ENCODE measurements at places on chromosomes 1 and 21.

GRCh38 chr1:207818971-207819451 lies 67.2 kb downstream of the CD46 start:
- DNase-seq: no peak

DNA sequence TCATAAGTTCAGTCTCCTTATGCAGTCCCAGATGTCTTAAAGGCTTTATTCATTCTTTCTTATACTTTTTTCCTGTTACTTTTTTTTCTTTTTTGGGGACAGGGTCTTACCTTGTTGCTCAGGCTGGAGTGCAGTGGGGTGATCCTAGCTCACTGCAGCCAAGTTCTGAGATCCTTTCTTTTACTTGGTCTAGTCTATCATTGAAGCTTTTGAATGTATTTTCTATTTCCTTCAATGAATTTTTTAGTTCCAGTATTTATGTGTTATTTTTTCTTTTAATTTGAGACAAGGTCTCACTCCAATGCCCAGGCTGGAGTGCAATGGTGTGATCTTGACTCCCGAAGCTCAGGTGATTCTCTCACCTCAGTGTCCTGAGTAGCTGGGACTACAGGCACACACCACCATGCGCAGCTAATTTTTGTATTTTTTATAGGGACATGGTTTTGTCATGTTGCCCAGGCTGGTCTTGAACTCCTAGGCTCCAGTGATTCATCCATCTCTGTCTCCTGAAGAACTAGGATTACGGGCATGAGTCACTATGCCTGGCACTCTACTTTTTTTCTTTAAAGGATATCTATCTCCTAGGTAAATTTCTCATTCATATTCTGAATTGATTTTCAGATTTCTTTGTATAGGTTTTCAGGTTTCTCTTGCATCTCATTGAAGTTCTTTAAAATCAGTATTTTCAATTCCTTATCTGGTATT lies 26.1 kb upstream of the GTF2B start:
- no peak for DNase-seq

GRCh38 chr1:218361298-218362065 lies 16.3 kb downstream of the TGFB2 start:
- no peak for DNase-seq

DNA sequence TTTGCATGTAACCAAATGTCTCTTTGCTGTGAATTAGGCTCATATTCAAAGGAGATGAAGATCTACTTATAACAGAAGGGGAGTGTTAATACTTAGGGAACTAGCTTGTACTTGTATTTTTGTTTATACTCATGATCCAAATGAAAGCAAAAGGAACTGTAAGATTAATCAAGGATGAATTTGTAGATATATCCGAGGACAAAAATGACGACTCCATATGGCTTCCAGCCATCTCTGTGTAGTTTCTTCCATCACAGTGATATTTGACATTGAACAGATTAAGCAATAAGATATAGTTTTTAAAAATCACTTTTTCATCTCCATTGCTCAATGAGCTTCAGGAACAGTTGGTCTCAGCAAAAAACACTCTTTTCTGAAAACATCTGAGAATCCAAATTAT lies 257.4 kb upstream of the CAMK1G start:
- no peak for DNase-seq

- DNase-seq: no peak
Observed at GRCh38 chr1:233998891-233999290, 94.4 kb downstream of the SLC35F3 start.

DNA sequence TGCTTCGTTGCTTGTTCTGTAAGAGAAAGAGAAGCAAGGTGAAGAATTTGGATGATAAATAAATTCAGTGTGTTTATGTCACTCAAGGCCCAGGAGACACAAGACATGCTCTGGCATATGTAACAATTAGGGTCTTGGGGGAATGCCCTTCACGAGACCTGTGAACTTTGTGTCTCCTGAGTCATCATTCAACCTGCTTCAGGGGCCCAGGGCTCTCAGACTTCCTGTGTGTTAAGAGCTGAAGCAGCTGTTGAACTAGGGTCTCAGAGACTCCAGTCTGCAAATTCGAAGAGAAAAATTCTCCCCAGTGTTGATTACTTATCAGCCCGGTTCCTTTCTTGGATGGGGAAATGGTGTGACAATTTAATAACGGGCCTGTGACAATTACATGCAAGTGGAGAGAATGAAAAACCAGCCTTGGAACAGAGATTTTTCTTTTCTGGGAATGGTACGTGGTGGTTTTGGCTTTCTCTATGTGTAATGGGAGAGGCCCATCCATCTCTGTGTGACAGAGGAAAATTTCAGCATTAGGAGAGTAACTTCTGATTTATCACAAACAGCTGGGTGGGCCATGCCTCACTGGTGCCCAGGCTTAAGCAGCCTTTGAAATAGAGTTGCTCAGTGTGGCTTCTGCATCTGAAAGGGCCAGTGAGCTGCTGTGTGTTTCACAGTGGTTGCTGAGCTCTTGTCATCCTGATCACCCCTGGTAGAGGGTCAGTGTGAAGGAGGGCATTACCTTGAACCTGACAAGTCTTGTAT lies 22.4 kb downstream of the HUNK start:
- DNase-seq: no peak

DNA sequence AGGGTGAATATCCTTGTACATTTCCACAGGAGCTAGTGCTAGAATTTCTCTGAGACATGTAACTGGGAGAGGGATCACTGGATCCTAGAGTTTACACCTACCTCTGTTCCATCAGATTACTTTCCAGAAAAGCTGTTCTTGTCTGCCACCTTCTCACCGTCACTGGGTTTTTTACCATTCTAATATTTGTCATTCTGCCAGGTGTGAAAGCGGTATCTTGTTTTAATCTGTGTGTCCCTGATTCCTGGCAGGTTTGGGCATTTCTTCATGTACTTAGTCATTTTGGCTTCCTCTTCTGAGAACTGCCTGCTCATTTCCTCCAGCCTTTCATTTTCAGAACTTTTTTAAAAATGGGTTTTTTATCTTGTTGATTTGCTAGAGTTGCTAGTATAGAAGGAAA lies 5.1 kb downstream of the PMF1 start:
- no peak for DNase-seq

DNA sequence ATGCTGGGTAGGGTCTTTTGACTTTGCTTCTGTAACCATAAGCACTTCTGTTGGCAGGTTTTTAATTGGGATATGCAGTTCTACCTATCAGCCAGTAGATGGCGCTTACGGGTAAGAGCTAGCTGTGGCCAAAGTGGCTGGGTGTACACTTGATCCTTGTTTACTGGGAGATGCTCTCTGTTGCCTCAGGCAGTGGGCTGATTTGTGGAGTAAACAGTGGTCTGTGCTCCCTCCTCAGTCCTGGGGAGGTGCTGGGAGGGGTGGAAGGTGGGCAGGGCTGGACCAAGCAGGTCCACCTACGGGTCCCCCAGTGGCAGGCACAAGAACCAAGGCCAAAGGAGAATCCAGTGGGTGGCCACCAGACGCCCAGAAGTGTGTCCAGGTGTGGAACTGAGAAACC lies 43.4 kb downstream of the RALGPS2 start:
- DNase-seq: no peak

DNA sequence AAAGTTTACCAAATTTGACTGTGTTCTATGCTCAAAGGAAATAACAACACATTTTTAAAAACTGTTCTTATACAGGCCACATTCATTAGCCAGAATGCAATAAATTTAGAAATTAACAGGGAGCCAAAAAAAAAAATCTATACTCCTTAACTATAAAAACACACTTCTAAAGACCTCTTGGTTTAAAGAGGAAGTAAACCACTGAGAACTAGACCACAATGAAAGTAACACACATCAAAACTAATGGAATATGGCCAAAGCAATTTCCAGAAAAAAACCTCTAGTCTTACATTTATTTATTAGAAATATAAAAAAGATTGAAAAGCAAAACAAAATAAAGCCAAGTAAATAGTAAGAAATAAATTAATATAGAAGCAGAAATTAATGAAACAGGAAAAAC lies 48.9 kb upstream of the GADD45A start:
- DNase-seq: no peak

DNA sequence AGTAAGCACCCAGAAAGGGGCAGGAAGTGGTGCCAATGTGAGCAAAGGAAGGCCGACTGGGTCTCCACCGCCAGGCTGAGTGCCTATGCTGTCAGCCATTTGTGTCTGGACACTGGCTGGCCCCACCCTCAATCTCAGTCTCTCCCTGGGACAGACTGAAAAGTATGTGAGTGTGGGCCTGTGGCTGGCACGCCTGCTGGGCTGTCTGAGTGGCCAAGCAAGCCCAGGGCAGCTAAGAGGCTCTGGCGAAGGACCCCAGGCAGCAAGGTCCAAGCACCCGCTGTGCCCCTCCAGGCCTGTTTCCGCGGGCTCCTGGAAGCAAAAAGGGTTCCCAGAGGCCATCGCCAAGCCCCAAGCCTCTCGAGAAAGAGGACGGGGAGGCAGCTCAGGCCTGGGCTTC lies 93.3 kb upstream of the VAMP3 start:
- DNase-seq: no peak

GRCh38 chr21:27817902-27818623 lies 851.2 kb upstream of the ADAMTS5 start:
- no peak for DNase-seq

GRCh38 chr1:117656202-117656641 lies 50.4 kb downstream of the TENT5C start:
- peak; percentile 64 for DNase-seq

DNA sequence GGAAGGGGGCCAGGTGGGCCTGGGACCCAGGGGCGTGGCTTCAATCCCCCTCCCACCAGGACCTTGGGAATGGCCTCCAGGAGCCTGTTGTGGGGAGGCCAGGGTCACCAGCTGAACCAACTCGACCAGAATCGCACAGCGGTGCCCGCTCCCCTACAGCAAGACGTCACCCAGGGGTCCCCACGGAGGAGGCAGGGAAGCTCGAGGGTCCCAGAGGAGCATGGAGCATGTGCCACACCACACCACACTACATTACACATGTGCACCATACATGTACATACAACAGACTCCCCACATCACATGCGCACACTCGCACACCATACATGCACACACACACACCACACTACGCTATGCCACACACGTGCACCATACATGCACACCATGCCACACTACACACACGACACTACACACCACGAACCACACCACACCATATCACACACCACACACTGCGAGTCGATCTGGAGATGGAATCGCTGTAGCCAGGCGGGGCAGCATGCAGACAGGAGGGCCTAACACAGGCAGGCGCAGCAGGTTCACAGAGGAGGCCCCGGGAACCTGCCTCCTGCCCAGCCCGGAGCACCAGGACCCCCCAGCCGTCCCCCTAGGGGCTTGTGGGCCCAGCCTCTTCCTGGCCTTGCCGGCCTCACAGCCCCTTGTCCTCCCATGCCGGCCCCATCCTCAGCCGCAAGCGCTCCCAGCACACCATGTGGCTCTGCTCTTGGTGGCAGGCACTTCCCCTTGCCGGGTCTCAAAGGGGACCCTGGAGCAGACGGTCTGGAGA lies 596 bp downstream of the ITGB2 start:
- DNase-seq: no peak

DNA sequence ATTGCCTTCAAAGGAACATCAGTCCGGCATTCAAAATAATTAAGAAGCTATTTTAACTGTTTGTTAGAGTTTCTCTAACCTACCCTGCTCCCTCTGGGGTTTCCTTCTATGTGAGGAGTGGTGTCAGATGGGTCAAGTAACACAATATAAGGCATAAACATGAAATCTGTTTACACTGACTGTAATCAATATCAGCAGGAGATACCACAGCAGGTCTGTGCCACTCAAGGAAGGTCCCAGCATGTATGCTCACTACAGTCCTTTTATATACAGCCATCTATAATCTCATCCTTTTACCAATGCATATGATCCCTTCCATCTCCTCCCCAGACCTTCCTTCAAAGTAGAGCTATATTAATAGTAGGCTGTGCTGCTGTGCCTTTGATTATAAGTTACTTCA lies 25.4 kb downstream of the EEIG2 start:
- no peak for DNase-seq

DNA sequence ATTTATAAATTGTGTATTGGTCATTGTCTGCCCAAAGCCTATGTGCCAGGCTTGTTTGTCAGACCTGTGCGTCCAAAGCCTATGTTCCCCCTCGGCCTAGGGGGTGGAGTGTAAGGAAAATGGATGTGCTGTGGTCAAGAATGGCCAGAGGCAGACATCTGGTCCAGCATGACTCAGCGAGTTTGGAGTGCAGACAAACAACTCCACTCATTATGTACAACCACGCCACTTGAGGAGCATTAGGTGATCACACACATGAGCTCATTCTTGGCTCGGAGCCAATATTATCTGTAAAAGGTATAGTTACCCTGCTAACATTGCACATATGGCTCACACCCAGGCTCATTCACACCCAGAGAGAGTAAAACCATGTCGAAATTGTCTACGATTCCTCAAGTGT lies 1047.6 kb upstream of the ADGRL4 start:
- DNase-seq: no peak

- no peak for DNase-seq
Observed at GRCh38 chr1:195721210-195721971, 886.8 kb downstream of the KCNT2 start.

- no peak for DNase-seq
Observed at GRCh38 chr1:94104127-94104684, 16.7 kb downstream of the ABCA4 start.

GRCh38 chr1:9753121-9753531 lies 70.6 kb downstream of the CLSTN1 start:
- no peak for DNase-seq

- DNase-seq: no peak
Observed at GRCh38 chr1:35884934-35885333, 1.9 kb downstream of the AGO1 start.

DNA sequence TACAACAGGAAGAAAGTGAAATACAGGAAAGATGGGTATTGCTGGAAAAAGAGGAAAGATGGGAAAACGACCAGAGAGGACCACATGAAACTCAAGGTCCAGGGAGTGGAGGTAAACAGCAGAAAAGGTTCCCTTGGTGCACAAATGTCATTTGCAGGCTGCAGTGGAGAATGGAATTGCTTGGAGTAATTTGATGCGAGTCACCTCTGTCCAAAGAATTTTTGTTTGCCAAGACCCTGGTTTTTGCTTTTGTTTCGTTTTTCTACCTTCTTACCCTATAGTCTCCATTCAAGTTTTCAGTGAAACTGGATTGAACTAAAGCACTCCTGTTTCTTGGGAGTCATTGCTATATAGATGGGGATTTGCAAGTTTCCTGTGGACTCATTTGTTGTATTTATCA lies 464.3 kb downstream of the CAMTA1 start:
- DNase-seq: no peak

DNA sequence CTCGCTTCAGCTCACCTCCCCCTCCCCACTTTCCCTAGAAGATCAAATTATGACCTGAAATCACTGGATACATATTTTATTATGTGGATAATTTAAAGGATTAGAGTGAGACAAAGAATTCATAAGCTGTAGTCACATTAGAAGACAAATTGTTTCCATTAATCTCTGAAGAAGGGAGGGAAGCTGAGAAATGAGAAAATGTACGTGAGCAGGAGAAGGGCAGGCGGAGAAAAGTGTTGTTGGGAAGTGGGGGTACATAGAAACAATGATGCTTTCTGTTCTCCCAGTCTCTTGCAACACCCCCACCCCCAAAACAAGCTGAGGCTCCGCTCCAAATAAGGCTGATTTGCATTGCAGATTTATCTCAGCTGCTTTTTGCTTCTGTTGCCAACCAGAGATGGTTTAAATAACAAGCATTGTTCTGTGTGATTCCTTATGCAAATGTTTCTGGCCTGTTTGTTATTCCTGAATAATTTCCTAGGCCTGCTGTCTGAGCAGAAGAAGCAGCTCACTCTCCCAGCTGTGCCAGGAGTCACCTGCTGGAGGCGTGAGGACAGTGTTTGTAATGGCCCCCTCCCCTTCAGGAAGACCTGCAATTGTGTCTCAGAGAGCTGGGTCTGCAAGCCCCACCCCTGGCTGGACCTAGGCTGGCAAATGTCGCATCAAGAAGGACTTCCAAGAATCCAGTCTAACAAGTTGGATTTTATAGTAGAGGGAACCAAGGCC lies 121.8 kb upstream of the TNR start:
- DNase-seq: no peak
